ENCODE measurements at places on chromosomes 6 and 20. TPM values are rescaled to one million over a fixed set of nuclear protein-coding genes. Genes with fewer than 3 reads are reported as not detected.

GRCh38 chr20:49283176-49283702 lies 5.4 kb upstream of the ZNFX1 start:
- no peak for DNase-seq
- no peak overlapping the region for H3K4me3 ChIP-seq
- no peaks in the 10 kb centered on the region for H3K27me3 ChIP-seq
- peaks cover 16% of the 10 kb centered on the region for H3K4me1 ChIP-seq
- peaks cover 81% of the 10 kb centered on the region for H3K36me3 ChIP-seq

The SEL1L2 gene
- not detected for total RNA-seq

DNA sequence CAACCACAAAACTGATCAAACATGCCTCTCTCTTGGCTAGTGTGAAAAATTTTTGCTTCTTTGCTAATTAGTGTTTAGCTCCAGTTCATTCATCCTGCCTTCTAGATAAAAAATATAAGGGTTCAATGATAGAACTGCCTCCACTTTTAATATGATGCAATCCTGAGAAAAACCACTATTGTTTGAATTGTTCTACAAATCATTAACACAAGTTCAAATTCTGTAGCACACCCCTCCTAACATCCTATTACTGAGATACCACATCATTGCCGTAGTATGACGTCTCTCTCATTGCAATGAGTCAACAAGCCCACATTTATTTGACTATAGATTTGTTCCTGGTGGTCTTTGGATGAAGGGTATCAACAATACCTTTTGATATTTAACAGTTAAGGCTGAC lies 365.8 kb upstream of the OPRM1 start:
- no peak overlapping the region for H3K4me3 ChIP-seq
- no peaks in the 10 kb centered on the region for H3K36me3 ChIP-seq
- H3K27me3 ChIP-seq, result no peaks in the 10 kb centered on the region
- no peak for DNase-seq
- no peaks in the 10 kb centered on the region for H3K4me1 ChIP-seq

DNA sequence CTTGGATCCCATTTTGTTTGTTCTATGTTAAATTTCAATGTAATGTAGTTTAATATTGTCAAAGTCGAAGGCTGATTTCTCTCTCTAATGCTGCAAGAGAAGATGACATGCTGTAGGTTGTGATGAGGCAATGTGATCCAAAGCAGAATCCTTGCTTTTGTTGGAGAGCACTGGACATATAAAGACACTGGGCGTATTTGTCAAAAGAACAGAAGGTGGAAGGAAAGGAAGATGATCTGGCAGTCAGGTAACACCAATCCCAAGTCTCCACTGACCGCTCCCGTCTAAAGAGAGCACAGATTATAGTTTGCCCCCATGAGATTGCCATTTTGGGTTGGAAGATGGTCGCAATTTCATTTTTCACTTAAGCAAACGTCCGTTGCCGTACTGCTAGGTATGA lies 935 bp upstream of the RFX6 start:
- no peak overlapping the region for H3K4me3 ChIP-seq
- no peak for DNase-seq
- no peaks in the 10 kb centered on the region for H3K27me3 ChIP-seq
- H3K4me1 ChIP-seq, result peaks cover 12% of the 10 kb centered on the region

- no peaks in the 10 kb centered on the region for H3K27me3 ChIP-seq
- no peak overlapping the region for H3K27ac ChIP-seq
- H3K36me3 ChIP-seq, result no peaks in the 10 kb centered on the region
- H3K4me1 ChIP-seq, result no peaks in the 10 kb centered on the region
These were observed 64.1 kb downstream of the HMGN3 start for GRCh38 chr6:79170431-79170830.

GRCh38 chr6:14313248-14313647 lies 195.7 kb downstream of the CD83 start:
- no peaks in the 10 kb centered on the region for H3K27me3 ChIP-seq
- H3K27ac ChIP-seq, result no peak overlapping the region
- peaks cover 14% of the 10 kb centered on the region for H3K4me1 ChIP-seq
- no peak for DNase-seq
- H3K4me3 ChIP-seq, result no peak overlapping the region

The MAS1 gene
- not detected for total RNA-seq

The OXT gene
- total RNA-seq, result 6.5 TPM

- no peaks in the 10 kb centered on the region for H3K27me3 ChIP-seq
- DNase-seq, result no peak
- H3K36me3 ChIP-seq, result no peaks in the 10 kb centered on the region
- no peaks in the 10 kb centered on the region for H3K4me1 ChIP-seq
These were observed 842.2 kb downstream of the EPHA7 start for GRCh38 chr6:92577077-92577719.

DNA sequence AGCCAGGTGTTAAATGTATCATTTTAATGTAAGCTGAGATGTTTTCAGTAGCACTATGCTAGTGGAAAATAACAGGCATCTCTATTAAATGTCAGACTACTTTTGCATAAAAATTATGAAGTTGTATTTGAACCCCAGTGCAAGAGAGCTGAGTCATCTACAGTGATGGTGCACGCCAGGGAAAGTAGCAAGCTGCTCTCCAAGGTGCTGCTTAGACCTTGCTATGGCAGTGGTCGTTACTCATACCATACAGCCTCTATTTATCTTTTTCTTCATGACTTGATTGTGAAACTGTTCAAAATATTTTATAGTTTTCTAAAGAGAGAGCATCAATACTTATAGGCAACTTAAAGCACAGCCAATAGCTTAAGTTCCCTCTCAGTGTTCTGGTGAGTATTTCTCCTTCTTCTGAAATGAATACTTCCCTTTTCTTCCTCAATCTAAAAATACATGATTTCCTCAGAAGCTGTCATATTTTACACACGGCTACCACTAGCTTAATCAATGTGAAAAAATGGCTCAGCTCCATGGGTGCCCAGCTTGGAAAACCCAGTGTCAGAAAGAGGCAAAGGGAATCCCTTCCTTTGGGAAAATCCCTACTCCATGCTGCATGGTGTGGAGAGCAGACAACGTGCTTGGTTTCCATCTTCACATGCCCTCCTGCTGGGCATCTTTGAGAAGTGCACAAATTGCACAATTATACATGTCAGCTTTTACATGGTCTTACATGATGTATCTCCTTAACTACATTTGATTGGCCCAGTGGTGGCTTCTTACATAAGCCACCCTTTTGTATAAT lies 105.6 kb downstream of the ELOVL4 start:
- H3K36me3 ChIP-seq, result no peaks in the 10 kb centered on the region
- no peaks in the 10 kb centered on the region for H3K27me3 ChIP-seq
- no peaks in the 10 kb centered on the region for H3K4me1 ChIP-seq
- no peak overlapping the region for H3K4me3 ChIP-seq
- H3K27ac ChIP-seq, result no peak overlapping the region

GRCh38 chr6:125169058-125169457 lies 15.5 kb downstream of the TPD52L1 start:
- no peaks in the 10 kb centered on the region for H3K36me3 ChIP-seq
- no peak overlapping the region for H3K4me3 ChIP-seq
- H3K4me1 ChIP-seq, result no peaks in the 10 kb centered on the region
- no peaks in the 10 kb centered on the region for H3K27me3 ChIP-seq

The TTLL9 gene
- total RNA-seq, result not detected

The IP6K3 gene
- 7.0 TPM for total RNA-seq

The NPEPL1 gene
- 8.0 TPM for total RNA-seq
